Brain microvascular endothelial cell (primary cell): ENCODE measurements at places on chromosomes 3 and 15.

DNA sequence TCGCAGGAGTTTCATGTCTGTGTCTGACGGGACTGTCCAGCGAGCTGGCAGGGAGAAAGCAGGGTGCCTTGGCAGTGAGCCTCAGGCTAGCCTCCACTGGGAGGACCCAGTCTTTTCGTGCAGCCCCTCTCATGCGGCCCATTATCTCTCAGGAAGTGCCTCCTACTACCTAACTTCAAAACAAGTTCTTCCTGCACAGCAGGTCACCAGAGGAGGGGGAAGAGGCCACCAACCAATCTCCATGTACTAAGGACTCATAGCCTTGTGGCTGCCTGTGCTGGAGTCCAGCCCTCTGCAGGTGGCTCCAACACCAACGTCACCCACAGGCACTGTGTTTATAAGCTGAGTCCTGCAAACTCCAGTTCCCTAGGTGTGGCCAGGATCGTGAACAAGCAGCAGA, 4.8 kb downstream of the VIPR1 start:
- DNase-seq = no peak

- DNase-seq = no peak
These were observed 16.0 kb downstream of the UBE2E2 start for GRCh38 chr3:23219117-23219516.

DNA sequence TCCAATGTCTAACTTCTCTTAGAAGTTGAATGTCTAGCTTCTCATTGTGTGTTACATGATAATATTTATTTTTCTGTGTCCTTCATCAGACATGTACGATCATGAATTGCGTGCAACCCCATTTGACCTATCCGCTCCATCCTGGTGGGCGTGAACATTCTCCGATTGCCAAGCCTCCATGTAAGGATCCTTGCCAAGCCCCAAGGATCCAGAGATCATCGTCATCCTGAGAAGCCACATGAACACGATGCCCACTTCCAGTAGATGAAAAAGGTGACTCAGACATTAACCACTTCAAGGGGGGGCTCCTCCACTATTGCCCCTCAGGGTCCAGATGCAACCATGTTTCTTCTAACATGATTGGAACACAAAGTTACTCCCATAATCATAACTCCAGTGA, 25.5 kb upstream of the KNG1 start:
- DNase-seq = no peak

- peak; percentile 15 for DNase-seq
These were observed 104.8 kb downstream of the ETFA start for GRCh38 chr15:76206325-76206976.

DNA sequence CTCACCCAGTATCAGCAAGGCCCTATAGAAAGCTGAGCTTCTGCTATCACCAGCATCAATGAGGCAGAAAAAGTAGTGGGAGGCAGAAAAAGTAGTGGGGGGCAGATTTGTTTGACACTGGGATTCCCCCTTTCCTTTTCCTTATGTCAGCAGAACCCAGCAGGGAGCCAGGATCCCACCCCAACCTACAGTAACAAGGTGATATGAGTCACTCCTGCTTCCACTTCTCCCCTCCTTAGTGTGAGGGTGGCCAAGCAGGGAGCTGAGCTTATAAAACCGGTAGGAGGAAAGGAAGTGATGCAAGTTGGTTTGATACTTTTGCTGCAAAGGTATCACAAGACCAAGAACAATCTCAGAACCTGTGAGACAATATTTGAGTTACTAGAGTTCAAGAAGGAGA, 128.7 kb downstream of the SCAPER start:
- DNase-seq = no peak

- no peak for DNase-seq
These were observed 18.9 kb upstream of the POC1A start for GRCh38 chr3:52173101-52173500.

- DNase-seq = no peak
These were observed 9.1 kb upstream of the UTS2B start for GRCh38 chr3:191339316-191339917.

DNA sequence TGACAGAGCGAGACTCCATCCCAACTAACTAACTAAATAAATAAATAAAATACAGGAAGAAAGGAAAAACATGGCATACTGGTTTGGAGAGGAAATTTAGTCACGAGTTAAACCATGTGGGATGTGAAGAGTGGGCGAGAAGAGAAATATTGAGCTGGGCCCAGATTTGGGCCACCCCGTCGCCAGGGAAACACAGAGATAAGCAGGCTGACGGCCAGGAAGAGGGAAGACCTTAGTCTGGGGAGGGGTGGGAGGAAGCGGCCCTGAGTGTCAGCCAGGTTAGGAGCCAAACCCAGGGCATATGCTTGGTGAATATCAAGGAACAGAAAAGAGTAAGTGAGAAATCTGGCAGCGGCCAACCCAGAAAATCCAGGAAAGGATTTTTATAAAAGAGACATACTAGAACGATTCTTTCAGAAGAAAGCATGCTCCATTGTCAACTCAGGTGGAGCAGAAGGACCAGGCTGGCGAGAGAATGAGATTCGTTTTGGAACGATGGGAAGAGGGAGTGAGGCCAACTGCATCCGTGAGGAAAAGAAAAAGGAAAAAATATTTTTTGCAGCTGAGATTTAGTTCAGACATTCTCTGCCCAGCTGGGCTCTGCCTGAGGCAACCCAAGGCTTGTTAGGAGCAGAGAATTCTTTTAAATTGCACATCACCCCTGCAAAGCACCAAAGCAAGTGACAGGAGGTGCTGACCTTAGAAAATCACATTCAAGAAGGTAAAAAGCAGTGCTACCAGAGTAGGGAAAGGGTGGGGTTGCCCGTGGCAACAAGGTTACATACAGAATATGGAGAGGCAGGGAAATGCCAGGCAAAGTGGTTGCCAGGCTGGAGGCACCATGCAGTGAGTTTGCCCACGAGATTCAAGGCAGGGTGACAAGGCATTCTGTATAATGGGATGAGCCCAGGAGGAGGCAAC, 59.3 kb upstream of the RAD18 start:
- no peak for DNase-seq

- no peak for DNase-seq
These were observed 7.9 kb upstream of the CAMK1 start for GRCh38 chr3:9777694-9778021.

DNA sequence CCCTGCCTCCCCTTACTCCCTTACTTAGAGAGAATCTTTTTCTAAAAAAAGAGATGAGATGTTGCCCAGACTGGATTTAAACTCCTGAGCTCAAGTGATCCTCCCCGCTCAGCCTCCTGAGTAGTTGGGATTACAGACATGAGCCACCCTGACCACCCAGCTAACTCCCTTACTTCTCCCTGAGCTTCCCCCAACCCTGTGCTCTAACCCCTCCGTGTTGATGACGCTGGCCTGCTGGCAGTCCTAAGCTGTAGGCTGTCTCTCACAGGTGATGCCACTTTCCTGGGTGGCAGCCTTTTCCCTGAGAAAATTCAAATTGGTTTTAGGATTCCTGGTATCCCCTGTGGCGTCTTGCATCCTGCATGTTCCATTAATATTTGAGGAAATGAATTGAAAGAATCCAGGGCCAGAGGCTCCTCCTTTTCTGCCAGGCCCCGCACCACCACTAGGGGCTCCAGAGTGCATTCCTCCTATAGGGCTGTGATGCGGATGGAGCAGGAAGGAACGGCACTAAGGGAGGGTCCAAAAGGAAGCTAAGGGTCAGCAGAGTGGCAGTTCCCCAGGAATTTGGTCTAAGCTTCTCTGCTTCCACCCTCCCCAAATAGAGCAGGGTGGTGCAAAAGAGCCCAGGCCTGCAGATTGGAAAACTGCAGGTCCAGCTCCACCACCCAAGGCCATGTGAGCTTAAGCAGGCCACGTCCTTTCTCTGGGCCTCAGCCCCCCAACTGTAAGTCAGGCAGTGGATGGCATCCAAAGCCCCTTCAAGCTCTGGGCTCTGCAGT, 101.1 kb downstream of the DAPK2 start:
- peak; percentile 44 for DNase-seq

DNA sequence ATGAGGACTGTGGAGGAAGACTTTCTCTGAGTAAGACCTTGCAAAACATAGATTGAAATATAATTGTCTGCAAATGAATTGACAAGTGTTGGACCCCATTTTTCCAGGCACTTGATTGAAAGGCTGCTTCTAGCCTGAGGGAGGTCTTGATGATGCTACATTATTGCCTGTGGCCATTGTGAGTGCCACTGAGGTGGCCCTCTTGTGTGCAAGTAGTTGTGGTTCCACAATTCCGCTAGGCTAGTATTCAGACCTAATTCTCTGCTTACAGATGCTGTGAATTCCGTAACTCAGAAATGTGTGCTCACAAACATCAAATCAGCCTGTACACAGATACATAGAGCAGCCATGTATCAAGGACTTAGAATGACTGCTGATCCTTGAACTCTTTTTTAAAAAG, 34.7 kb downstream of the FNDC3B start:
- no peak for DNase-seq

GRCh38 chr3:10632741-10633140, 127.4 kb upstream of the ATP2B2 start:
- no peak for DNase-seq

- DNase-seq = no peak
These were observed 31.4 kb downstream of the STARD5 start for GRCh38 chr15:81292523-81293001.

GRCh38 chr15:78638658-78639314, 2.2 kb downstream of the CHRNB4 start:
- peak; percentile 40 for DNase-seq

- DNase-seq = peak; percentile 43
These were observed 57.3 kb upstream of the RNF7 start for GRCh38 chr3:141680620-141681389.

DNA sequence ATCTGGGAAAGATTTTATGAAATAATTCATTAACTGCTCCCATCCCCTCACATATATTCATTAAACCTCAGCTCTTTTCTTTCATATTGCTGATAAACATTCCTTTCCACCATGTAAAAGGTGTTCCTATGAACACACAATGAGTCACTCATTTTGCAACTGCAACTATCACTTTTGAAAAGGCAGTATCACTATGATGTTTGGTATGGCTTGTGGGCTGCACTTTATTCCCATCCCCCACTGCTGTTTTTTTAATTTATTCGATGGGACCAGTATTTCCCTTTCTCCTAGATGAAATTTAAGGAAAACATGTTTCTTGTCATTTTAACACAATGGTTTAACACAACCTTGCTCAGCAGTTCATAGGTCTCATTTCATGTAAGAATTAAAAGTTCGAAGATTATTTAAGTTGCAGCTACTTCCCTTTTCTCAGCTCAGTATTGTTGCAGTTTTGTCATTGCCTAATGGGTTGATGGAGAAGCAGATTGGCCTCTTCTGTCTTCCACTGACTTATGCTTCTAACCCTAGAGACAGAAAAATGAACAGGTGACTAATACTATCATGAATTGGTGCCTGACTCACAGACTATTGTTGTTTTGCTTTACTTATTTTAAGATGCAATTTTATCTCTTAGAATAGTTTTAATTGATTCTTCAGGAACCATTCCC, 280.3 kb downstream of the ZPLD1 start:
- no peak for DNase-seq

DNA sequence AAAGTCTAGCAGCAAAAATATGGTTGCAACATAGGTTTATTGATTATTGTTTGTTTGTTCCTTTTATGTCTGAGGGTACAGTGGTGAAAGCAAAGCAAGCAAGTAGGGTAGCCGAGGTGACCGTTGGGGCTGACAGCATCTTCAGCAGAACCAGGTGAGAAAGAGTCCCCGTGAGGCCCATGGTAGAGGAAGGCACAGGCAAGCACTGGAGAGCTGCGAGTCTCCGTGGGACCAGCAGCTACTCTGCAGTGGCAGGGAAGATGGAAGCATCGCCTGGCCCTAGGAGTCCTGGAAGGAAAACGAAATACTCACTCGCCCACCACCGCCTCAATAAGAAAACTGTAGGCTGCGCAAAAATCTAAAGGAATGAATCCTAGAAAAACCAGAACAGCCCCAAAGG, 25.3 kb upstream of the GABRA5 start:
- no peak for DNase-seq

GRCh38 chr3:76134166-76134565, 348.8 kb upstream of the ZNF717 start:
- DNase-seq = peak; percentile 64
